ENCODE measurements at places on chromosomes 3 and 15. TPM values are rescaled to one million over a fixed set of nuclear protein-coding genes. Genes with fewer than 3 reads are reported as not detected.

TGM5 gene
- polyA plus RNA-seq: not detected

DNA sequence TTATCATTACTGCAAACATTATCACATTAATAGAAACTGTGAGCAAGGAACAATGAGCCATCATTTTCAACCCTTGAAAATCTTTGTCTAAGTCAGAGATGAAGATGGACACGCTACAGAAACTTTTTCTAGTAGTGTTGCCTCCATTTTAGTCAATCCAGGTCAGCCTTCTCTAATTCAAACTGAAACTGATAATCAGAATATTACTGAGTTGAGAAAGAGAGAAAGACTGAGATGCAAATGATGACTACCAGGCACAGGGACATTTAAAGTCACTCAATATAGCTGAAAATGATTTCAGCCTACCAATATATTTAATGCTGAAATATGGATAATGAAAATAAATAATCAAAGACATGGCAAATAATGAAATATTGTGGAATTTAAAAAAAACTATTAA, 261.4 kb downstream of the GBE1 start:
- DNase-seq: no peak

DNA sequence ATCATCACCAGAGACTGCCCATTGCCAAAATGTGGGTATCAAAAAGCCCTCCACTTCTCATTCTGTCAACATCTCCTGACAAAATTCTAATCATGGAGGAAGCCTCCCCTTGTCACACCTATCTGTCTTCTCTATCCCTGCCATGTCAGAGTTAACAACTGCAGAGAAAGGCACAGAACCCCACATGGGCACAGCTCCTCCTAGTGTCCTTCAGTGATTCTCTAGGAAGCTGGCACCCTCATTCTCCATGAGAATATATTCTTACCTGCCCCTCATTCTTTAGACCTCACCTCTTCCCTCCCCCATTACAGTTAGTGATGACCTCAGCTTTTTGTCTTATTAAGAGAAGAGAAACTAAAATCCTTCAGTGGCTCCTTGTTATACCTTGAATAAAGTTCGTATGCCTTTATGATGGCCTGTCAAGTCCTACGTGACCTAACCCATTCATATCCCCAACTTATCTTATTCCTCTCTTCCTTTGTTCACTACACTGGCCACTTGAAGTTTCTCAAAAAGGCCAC, 44.6 kb downstream of the NME9 start:
- DNase-seq: no peak

ARF4 gene
- polyA plus RNA-seq: 810 TPM

CEP97 gene
- polyA plus RNA-seq: 1.2 TPM

KCNMB3 gene
- 1.3 TPM for polyA plus RNA-seq

DNA sequence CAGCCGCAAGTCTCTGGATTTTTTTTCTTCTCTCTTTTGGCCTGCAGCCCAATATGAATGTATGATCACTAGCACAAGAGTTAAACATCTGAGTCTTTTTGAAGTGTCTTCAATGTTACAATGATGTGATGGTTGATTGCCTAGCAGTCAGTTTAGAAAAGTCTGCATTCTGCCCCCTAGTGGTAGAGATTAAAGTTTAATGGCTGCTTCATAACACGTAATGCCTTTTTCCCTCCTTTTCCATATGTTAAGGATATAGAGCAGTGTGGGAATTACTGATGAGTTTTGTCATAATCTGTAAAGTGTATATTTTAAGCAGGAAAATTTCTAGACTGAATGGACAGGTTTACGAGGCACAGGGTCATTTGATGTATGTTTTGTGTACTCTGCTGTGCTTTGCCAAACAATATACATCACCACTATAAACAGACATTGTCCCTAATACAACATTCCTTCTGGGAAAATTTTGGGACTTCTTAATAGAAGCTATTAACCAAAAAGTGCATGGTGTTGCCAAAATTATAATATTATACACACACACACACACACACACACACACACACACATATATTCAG, 1038.5 kb upstream of the NR2F2 start:
- no peak for DNase-seq

DNA sequence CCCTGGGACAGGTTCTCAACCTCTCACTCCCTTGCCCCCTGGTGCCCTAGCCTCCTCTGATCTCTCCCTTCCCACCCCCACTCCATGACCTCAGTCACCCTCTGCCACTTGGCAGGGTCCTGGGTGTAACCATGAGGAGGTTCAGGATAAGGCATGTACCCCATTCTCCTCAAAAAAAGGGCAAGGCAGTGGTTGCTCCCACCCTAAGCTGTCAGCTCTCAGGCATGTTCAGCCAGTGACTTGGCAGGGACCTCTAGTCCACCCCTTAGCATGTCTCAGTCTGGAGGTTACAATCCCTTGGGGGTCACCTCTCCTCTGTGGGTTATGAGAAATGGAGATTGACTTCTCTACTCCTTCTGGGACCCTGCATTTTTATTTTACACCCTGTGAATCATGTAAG, 11.0 kb upstream of the BOC start:
- DNase-seq: no peak

RTP4 gene
- polyA plus RNA-seq: 0.16 TPM

- DNase-seq: no peak
Observed at GRCh38 chr3:25513642-25514266, 85.7 kb downstream of the RARB start.

MKRN2OS gene
- not detected for polyA plus RNA-seq

DNA sequence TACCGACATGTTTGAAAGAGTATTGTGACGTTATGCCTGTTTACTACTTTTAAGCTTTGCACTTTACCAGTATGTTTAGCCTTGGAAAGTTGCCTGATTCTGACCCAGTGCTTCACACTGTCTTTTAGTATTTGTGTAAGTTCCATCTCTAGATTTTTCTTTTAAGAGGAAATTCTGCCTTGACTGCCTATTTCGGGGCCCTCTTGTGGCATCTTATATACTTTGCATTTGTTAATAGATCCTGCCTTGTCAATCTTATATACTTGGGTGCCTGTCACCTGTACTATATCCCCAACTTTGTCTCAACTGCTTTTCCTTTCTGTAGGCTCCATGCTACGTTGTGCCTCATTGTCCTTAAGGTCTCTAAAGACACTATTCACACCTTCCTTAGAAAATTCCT, 244.6 kb downstream of the STXBP5L start:
- DNase-seq: no peak

DNA sequence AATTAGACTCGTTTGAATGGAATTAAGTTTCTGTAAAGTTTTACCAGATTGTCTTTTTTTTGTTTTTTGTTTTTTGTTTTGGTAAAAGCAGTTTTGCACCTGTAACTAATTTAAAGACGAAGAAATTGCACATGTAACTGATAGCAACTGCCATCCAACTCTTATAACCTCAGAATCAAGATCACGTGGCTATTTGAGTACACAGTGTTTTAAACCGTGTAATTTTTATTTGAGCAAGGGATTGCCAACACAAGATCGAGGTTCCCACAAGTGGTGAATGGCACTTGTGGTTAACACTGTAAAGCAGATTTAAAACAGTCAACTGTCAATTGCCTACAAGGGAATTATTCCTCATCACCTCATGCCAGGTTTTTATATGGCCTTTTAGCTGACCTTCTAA, 67.3 kb downstream of the PPARG start:
- no peak for DNase-seq

NANOGP8 gene
- polyA plus RNA-seq: not detected

DNA sequence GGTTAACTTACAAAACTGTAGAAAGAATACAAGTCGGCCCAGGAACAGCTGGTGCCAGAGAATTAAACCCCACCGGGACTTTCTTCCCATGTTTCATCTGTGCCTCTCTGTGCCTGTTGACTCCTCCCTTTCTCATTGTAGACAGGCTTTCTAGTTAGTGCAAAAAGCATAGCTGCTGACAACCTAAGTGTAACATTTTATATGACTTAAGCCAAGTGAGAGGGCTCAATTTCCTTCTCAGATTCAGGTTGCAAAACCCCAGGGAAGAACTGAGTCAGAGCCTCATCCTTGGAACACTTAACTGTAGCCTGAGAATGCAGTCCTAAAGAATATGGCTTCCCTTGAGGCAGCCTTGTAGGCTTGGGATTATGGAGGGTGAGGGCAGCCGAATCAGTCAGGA, 302.5 kb upstream of the AZI2 start:
- no peak for DNase-seq

ALS2CL gene
- polyA plus RNA-seq: 3.2 TPM

GRCh38 chr3:31440878-31441277, 91.8 kb upstream of the STT3B start:
- DNase-seq: no peak

UPK1B gene
- polyA plus RNA-seq: 0.05 TPM

GRIP2 gene
- polyA plus RNA-seq: 0.18 TPM

- no peak for DNase-seq
Observed at GRCh38 chr3:122671553-122671952, 9.1 kb upstream of the PARP14 start.

DZIP1L gene
- polyA plus RNA-seq: 12.7 TPM

TRIM71 gene
- not detected for polyA plus RNA-seq

DNA sequence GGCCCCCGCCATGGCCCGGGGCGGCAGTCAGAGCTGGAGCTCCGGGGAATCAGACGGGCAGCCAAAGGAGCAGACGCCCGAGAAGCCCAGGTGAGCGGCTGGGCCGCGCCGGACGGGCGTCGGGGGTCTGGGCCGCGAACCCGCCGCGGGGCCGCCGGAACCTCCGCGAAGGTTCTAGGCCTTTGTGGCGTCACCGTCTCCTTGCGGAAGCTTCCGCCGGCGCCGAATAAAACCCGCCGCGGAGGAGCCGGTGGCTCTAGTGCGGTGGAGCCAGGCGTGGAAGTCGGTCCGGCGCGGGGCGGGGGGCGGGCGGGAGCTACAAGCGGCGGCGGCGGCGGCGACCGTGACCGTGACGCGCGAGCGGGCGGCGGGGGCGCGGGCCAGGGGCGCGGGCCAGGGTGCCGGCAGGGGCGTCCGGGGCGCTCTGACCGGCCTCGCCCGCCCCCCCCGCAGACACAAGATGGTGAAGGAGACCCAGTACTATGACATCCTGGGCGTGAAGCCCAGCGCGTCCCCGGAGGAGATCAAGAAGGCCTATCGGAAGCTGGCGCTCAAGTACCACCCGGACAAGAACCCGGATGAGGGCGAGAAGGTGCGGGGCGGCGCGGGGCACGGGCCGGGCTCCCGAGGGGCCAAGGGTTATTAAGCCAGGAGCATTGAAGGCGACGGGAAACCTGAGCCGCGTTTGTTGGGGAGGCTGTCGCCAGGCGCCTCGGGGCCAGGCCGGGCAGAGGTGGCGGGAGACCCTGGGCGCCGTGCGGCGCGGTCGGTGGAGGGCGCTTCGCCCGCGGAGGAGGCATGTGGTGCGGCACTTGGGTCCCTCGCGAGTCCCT, at the start of gene DNAJA4:
Gene DNAJA4 (plus strand): TSS at position 259 of the 833 bp plus-strand sequence. CDS start 202 bp downstream, at position 461.
- DNase-seq: no peak

- DNase-seq: no peak
Observed at GRCh38 chr3:192444096-192444790, 283.1 kb downstream of the FGF12 start.

GRCh38 chr15:25641361-25641760, 202.5 kb upstream of the UBE3A start:
- DNase-seq: no peak

GOLGA6L7 gene
- polyA plus RNA-seq: not detected

- peak; percentile 46 for DNase-seq
Observed at GRCh38 chr3:102790747-102791325, 356.0 kb downstream of the ZPLD1 start.

CCDC54 gene
- polyA plus RNA-seq: not detected

DNA sequence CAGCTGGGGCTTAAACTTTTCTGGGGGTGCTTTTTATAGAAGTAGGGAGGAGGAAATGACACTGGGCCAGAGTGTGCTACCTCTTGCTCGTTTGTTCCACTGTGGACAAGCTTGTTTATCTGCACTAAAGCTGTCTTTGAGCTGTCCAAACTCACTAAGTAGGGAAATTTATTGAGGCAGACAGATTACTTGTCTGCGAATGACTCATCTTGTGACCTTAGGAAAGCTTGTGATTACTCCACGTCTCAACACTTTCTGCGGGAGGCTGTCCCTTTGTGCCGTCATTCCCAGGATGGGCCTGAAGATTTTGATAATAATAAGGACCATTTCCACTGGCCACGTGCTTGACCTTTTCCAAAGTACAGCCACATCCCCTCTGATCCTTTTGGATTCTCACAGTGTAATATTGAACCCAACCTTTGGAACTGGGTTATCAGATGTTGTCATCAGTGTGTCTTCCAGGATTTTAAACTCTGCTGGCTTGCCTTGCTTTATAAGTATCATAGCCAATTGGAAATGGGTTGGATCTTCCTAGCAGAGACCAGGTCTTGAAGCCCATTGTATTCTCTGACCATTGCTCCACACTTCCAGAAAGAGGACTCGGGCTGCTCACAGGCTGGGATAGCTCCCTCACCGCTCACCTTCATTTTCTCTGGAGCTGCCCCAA, 84.7 kb downstream of the AGBL1 start:
- DNase-seq: no peak

CCDC39 gene
- not detected for polyA plus RNA-seq

SLCO2A1 gene
- polyA plus RNA-seq: 5.4 TPM

CADPS gene
- not detected for polyA plus RNA-seq

- DNase-seq: no peak
Observed at GRCh38 chr3:188943591-188943990, 228.2 kb upstream of the TPRG1 start.

- no peak for DNase-seq
Observed at GRCh38 chr3:116331380-116331779, 113.9 kb downstream of the LSAMP start.

GRCh38 chr15:59879506-59880265, 124.4 kb upstream of the FOXB1 start:
- DNase-seq: peak; percentile 13

GRCh38 chr15:61780278-61780980, 279.8 kb downstream of the VPS13C start:
- DNase-seq: no peak

- no peak for DNase-seq
Observed at GRCh38 chr3:148957586-148957985, 33.8 kb upstream of the GYG1 start.

DNA sequence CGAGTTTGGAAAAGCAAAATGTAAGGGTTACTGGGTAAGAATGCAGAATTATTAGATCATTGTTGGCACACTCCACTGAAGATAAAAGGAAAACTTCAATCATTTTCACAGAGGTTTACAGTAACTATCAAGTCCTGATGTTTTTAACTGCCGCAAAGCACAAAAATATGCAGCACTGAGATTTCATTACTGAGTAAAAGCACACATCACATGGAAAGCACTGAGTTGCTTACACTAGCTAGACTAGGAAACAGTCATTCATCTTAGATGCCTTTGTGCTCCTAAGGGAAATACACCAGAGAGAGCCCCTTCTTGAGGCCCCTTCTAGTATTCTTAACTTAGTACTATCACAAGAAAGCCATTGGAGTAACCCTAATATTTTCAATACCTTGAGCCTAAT, 11.8 kb upstream of the P2RY1 start:
- DNase-seq: no peak

GOLGA6L4 gene
- polyA plus RNA-seq: 0.92 TPM

TTC21A gene
- polyA plus RNA-seq: 2.3 TPM

GRCh38 chr15:44712346-44713005, 1.2 kb downstream of the B2M start:
- DNase-seq: no peak

LDHAL6B gene
- polyA plus RNA-seq: not detected
